ENCODE measurements at places on chromosomes 5 and 9.

GRCh38 chr5:39121922-39122321 lies 47.7 kb upstream of the RICTOR start:
- no peak for DNase-seq

DNA sequence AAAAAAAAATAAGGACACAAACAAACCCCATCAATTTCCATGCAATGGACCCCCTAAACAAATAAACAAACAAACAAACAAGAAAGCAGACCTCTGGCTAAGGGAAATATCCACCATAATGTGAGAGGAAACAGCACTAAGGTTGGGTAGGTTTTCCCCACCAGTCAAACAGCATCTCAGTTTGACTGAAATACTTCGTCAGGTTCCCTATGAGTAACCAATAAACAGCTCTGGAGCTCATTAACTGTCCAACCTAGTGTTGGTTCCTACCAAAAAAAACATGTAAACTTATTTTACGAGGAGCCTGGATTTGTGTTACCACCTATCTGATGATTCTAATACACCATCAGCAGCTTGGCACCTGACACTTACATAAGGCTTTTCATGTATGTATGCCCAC lies 198.5 kb upstream of the TARS1 start:
- no peak for DNase-seq

DNA sequence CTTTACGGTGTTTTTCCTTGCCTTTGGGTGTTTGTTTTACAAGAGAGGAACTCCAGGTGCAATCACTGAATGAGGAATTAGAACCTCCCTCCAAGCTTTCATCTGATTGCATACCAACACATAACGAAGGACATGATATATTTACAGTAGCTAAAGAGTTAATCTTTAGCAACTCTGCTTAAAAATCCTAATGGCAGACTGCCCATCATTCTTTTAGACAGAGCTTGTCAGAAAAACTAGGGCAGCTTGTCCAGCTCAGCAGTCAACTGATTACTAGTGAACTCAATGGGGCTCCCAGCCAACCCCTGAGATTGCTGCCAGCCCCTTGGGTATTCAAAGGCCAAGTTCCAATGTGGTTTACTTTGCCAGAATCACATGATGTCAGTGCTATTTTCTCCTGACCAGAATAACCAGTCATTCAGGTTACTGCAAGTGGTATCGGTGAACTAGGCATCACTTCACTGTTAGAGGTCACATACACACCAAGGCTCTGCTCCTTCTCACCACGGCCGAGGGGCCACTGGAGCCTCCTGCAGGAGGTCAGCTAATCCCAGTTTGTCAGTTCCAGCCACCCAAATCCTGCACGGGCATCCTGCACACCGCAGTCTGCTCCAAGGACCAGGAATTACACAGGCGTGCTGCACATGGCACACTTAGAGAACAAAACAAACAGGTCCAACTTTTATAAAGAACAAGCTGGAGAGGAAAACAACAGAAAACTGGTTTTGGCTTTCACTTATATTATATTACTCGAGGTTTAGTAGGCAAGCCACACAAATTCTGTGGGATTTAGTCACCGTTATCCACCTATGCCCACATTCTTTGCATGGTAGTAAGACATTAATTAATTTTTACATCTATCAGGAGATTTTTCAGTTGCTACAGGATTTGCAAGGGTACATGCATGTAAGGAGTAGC lies 62.5 kb downstream of the NFIB start:
- DNase-seq = no peak

DNA sequence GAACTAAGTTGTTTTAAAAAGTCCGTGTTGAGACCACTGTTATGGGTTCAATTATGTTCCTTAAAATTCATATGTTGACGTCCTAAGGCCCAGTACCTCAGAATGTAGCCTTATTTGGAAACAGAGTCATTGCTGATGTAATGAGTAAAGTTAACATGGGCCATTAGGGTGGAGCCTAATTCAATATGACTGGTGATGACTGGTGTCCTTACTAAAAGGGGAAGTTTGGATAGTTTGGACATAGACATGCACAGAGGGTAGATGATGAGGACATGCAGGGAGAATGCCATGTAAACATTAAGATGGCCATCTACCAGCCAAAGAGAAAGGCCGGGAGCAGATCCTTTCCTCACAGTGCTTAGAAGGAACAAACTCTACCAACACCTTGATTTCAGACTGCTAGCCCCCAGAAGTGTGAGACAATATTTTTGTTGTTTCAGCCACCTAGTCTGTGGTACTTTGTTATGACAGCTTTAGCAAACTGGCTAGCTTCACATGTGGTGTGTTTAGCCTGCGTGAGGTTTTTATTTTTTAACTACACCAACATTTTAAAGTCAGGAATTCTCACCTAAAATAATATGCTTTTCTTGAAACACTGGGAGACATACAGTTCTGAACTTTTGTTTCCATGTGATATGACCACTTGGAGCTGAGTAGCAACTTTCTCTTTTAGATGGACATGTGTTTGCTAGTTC lies 135.3 kb downstream of the YIPF5 start:
- DNase-seq = no peak

GRCh38 chr5:154614595-154614994 lies 136.6 kb upstream of the HAND1 start:
- no peak for DNase-seq

- DNase-seq = no peak
Measured at GRCh38 chr9:15287309-15287708, 19.7 kb downstream of the TTC39B start.

GRCh38 chr9:73146111-73146815 lies 5.4 kb upstream of the ANXA1 start:
- no peak for DNase-seq
